Camera-type eye (tissue), 1 donor: ENCODE measurements at places on chromosomes 7 and 10. TPM values are rescaled to one million over a fixed set of nuclear protein-coding genes. Genes with fewer than 3 reads are reported as not detected.

The GNAI1 gene
- total RNA-seq = 65.3 TPM

The MYO1G gene
- total RNA-seq = 1.0 TPM

The WNT2 gene
- total RNA-seq = 2.6 TPM

The RET gene
- total RNA-seq = 4.5 TPM

The TEX47 gene
- total RNA-seq = not detected

The BICC1 gene
- total RNA-seq = 34.4 TPM

The CEP41 gene
- 28.8 TPM for total RNA-seq

The EDRF1 gene
- 50.4 TPM for total RNA-seq

The SPAM1 gene
- not detected for total RNA-seq

The ATOH7 gene
- total RNA-seq = 11.4 TPM

The ACHE gene
- 25.7 TPM for total RNA-seq

The NRBF2 gene
- total RNA-seq = 17.8 TPM

The GPR37 gene
- 66.9 TPM for total RNA-seq

The SPDYE11 gene
- not detected for total RNA-seq

The TAS2R4 gene
- 5.6 TPM for total RNA-seq

The PDIA4 gene
- 104 TPM for total RNA-seq

The PROSER2 gene
- 7.4 TPM for total RNA-seq

The NYAP1 gene
- total RNA-seq = 6.0 TPM

The SP8 gene
- total RNA-seq = not detected

The MYH16 gene
- not detected for total RNA-seq

The SLC13A1 gene
- total RNA-seq = not detected

The ZNF853 gene
- total RNA-seq = 20.7 TPM

The LRRD1 gene
- 0.44 TPM for total RNA-seq

The GARIN1A gene
- total RNA-seq = 0.49 TPM

The ELN gene
- 494 TPM for total RNA-seq

The SLC26A4 gene
- 0.60 TPM for total RNA-seq

The RSPH10B gene
- 0.38 TPM for total RNA-seq

The TMEM130 gene
- 14.4 TPM for total RNA-seq

The ZNF503 gene
- total RNA-seq = 13.6 TPM

The ERVW-1 gene
- not detected for total RNA-seq

The SPDYE1 gene
- not detected for total RNA-seq

The NME8 gene
- not detected for total RNA-seq

The SNX13 gene
- 107 TPM for total RNA-seq

The ENTPD1 gene
- 27.6 TPM for total RNA-seq

The C10orf143 gene
- total RNA-seq = 0.71 TPM

The TMEM60 gene
- total RNA-seq = 12.6 TPM

The PNLIP gene
- not detected for total RNA-seq

The FZD1 gene
- 24.0 TPM for total RNA-seq

The GPR26 gene
- 1.4 TPM for total RNA-seq
